Natural killer cell (primary cell): ENCODE measurements at places on chromosomes 3 and 15. TPM values are rescaled to one million over a fixed set of nuclear protein-coding genes. Genes with fewer than 3 reads are reported as not detected.

DNA sequence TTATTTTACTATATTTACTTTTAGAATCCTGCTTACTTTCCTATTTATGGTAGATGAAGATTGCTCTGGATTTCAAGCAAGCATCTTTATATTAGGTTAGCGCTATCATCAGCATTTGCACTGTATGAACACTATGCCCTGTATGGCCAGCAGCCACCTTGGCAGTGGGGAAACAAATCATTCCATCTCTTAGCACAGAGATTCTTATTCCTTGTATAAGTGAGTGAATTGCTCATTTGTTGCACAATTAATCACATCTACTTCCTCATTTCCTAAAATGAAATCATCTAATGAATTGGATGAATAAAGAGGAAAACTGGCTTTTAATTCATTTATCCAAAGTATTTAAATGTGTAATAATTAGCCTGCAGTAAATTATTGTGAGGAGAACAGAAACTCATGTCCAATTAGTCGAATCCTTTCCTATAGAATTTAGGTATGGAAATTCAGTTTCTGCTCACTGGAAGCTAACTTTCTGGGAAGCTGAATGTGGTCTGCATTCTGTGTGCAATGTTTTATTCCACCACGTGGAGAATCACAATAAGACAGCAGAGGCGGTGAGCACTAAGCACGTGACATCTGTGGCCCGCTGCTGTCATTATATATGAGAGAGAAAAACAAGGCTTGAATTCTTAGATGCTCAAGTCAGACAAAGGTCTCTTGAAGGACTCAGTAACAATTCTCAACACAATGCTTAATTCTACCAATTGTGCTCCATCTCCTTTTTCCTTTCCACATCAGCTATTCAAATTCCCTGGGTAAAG is 93.4 kb downstream of the PEX5L start:
- DNase-seq, result no peak

DNA sequence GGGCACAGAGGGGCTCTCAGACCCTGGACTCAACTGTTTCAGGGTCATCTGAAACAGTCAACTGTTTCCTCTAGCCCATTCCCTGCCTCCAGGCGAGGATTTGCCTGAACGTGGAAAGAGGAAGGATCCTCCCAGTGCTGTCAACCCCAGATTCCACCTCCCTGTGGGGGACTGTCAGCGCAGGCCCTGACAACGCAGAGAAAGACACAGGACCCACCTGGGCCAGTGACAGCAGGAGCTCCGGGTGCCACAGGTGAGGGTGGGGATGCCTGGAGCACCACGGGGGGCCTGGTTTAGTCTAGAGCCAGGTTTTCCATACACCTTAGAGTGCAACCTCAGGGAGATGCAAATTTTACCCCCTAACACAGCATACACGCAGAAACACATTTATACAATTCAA is 19.5 kb upstream of the LAMP3 start:
- no peak for DNase-seq

GRCh38 chr15:66912441-66912840 is 153.0 kb upstream of the SMAD3 start:
- DNase-seq, result no peak

DNA sequence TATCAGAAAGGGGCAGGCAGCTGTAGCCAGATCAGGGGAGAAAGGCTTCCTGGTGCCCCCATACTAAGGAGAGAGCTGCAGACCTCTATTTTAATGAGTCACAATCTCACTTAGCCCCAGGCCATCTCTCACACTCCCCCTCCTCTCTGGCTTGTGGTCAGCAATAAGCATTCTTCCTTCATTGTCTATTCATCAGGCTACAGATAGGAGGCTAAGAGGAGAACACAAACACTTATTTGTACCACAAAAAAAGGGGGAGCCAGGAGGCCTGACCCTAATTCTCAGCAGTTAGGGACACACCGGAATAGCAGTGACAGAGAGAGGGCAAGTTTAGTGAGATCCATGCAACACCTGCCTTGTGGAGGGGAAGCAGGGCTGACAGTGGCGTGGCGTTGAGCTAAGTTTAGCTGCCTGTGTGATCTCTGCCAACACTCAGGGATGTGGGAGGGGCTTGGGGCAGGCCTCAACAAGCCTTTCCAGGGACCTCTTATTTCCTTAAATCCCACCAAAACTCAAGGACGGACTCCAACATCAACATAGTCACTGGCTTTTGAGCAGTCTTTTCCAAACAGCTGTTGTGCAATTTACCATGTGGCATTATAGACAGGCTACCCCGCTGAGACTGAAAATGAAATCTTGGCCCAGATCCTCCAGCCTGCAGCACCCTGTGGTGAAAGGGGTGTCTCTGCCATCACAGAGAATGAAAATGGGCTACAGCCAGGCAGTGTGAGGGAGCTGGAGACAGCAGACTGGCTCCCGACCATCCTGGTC is 191.9 kb upstream of the TSC22D2 start:
- no peak for DNase-seq

GRCh38 chr3:61080737-61081445 is 170.4 kb downstream of the FHIT start:
- DNase-seq, result no peak

DNA sequence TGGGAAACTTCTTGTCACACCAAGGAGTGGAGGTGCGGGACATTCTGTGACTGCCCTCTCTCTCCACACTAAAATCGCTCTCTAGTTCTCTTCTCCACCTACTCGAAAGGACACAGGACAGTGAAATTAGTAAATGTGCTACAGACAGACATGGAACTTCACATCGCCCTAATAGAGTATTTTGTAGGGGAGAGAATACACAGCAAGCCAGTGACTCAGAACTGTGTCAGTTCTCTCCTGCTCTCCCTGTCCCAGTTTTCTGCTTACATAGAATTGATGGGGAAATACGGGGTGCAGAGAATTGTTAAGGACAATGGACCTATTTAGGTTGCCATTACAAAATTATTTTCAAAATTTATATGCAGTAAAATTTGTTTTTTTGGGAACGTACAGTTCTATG is 159.6 kb upstream of the GADL1 start:
- DNase-seq, result no peak

DNA sequence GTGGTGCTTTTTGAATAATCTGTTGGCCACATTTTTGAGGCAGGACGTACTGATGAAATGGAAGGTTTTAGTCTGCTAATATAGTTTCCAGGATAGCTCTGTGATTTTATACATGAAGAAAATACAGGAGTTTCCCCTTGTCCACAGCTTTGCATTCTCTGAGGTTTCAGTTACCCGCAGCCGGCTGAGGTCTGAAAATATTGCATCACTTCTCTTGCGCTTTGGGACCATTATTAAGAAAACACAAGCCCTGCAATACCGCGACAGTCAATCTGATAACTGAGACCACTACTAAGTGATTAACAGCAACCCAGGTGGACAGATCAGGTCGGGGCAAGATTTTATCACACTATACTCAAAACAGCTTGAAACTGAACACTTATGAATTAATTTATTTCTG is 33.0 kb downstream of the BLM start:
- no peak for DNase-seq

DNA sequence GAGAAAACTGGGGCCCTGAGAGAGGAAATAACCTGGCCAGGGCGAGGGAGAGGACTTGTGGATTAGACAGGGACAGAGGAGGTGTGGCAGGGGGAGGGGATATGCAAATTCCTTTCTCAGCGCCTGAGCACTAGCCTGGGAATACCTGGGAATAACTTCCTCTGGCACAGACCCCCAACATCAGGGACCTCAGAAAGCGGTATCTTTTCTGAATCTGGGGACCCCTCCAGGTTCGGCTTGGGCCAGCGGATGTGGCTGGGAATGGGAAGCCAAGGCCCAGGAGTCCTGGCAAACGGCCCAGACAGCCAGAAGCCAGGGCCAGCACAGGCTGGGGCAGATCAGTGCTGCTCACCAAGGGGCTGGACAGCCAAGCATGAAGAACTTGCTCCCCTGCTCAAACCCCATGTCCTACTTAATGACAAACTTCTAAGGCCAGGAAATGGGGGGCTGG is 9.2 kb upstream of the ACSBG1 start:
- DNase-seq, result no peak

Gene CLPX
- total RNA-seq, result 35.4 TPM

Gene GASK1A
- total RNA-seq, result 0.12 TPM

Gene CEMIP
- 0.82 TPM for total RNA-seq

Gene GPR156
- total RNA-seq, result 0.75 TPM

Gene WDR53
- 13.5 TPM for total RNA-seq

Gene RTF1
- total RNA-seq, result 53.1 TPM

Gene C15orf39
- total RNA-seq, result 89.2 TPM

Gene KLHL6
- 13.6 TPM for total RNA-seq

Gene ASB14
- total RNA-seq, result not detected

Gene GOLGA6L4
- 4.4 TPM for total RNA-seq

Gene POTEB
- total RNA-seq, result not detected
